ENCODE measurements at places on chromosomes 11 and 22.

DNA sequence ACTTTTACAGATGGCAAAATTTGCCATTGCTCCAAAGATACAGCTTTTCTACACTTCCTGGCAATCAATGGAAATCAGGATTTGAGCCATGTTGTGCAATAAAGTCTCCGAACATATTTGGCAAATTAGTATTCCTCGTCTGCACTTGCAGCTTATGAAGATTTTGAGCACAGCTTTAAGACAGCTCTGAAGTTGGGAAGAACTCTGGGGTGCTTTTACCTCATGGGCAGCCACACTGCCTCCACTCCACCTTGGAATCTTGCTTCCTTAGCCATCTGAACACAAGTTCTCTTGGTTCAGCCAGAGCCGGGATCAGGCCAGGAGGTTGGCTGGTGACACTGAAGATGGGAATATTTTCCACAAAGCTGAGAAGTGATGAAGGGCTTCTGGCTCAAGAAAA is 191.2 kb downstream of the CWF19L2 start:
- DNase-seq = no peak

GRCh38 chr11:59678118-59678812 is 9.4 kb upstream of the PATL1 start:
- no peak for DNase-seq

DNA sequence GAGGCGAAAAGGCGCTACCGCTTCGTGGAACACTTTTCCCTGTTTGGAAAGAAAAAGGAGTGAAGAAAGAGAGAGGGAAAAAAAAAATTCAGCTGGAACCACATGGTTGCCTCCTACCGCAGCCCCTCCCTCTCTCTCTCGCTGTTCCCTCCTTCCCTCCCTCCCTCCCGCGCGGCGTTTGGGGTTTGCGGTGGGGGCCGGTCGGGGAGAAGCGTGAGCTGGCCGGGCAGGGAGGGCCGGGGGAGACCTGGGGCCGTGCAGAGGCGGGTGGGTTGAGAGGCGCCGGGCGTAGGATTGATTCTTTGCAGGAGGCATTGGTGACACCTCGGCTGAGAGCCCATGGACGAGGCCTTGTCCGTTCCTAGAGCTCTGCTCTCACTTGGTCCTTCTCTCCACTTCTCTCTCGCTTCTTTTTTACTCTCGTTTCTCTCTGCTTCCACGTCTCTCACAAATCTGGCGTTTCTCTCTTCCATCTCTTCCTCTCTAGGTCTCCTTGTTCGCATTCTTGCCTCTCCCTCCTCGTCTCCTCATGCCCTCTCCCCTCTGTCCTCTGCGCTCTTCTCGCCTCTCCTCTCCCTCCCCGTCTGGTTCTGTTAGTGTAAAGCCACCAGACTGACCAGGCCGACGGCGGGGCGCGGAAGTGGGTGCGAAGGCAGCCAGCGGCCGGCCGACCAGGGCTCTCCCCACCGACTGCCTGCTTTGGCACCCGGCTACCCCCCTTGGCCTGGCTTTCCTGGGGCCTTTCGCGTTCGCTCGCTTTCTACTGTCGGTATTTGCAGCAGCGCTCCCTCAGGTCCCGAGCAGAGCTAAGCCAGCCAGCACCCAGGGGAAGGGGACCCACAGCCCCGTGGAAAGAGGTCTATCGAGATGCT is at the start of gene CLMP:
Gene CLMP (minus strand): TSS at position 61 of the 872 bp plus-strand sequence. CDS start 308 bp downstream, outside the sequence.
- DNase-seq = no peak

- no peak for DNase-seq
These were observed at the start of gene AP5B1 for GRCh38 chr11:65780770-65781151. Gene AP5B1 (minus strand): TSS chr11:65780976. CDS start chr11:65780591, 385 bp downstream.

GRCh38 chr11:124301548-124301947 is 12.2 kb downstream of the OR8D1 start:
- DNase-seq = no peak

DNA sequence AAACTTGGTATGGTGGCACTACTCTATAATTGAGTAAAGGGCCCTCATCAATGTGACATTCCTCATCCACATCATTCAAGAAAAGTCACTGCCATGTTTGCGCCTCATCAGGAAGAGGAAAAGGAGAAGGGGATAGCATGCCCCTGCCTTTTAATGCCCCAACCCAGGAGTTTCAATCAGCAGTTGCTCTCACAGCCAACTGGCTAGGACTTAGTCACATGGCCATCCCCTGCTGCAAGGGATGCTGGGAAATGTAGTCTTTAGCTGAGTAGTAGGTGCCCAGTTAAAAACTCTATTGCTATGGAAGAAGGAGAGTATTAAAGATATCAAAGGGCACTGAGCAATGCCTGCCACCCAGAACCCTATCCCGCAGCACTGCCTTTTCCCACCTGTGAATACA is 10.9 kb upstream of the CCND1 start:
- DNase-seq = no peak

GRCh38 chr11:109914038-109914437 is 179.2 kb upstream of the ZC3H12C start:
- DNase-seq = no peak

DNA sequence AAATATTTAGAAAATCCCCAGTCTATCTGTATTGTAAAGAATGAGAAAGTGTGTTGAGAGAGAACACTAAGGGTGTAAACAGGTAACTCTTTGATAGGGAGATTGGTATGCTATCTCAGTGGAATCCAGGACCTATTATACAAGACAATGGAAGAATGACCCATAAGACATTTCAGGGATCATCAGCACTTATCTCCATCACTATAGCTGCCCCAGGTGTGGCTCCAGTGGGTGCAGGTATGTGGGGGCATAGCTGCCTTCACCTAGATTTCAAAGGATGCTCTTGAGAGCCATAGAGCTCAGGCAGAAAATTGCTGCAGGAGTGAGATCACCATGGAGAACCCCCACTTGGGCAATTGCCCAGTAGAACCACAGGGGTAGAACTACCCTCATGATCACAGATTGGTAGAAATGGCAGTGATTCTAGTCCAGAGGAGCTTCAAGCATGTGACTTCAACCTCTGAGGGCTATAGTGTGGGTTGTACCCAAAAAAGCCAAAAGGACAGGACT is 252.3 kb upstream of the TBCEL start:
- no peak for DNase-seq

DNA sequence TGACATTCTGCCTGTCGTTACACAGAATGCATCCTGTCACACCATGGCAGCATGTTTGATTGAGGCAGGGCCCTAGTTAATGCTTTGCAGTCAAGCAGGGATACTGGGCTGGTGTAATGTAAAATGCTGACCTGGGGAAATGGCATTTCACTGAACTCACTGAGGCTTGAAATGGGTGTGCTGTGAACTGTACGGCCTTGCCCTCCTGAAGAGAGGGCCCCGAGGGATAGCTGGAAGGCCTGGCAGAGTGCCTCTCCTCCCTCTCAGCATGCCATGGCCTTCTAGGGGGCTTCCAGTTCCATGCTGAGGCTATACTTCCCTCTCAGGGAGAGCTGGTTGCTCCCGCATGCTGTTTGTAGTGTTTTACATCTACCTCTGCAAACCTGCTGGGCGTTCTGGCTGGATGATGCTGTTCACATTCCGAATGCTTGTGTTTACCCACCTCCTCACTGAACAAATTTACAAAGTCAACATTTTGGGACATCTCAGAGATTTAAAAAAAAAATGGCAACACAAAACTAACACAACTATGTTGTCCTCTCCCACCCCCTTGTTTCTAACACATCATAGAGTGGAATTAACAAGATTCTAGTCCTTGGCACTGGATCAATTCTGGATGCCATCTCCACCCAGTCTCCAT is 416.7 kb upstream of the CADM1 start:
- no peak for DNase-seq

DNA sequence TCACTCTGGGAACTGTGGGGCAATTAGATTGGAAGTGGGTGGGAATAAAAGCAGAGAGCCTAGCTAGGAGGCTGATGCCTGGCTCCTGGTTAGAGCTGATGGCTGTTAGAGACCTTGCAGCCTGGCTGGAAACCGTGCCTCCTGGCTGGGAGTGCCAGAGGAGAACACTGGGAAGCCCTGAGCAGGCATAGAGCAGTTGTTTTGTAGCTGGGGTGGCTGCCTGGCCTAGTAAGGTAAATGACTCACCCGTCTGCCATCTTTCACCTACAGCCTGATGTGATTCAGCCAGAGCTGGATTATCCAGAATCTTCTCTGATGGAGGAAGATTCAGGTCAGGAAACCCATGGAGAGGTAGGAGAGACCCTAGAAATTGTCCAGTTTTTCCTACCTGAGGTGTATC is 6.1 kb downstream of the UQCR10 start:
- DNase-seq = no peak

GRCh38 chr11:102252339-102252891 is 64.9 kb upstream of the BIRC3 start:
- DNase-seq = no peak

DNA sequence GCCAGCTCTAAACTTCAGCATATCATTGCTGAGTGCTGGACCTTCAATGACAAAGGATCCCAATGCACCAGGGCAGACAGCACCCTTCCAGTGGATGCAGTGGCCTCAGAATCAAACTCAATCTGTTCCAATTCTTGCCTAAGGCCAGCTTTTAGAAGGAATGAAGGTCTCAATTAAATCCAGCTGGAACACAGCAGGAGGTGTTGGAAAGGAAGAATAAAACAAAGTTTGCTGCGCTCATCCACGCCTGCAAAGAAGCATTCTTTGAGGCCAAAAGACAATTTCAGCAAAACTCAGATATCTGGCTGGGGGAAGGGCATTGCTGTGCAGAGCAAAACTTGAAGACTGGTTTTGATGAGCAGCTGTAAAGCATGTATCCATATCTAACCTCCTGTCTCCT is 120.7 kb downstream of the CCDC81 start:
- DNase-seq = peak; percentile 57

DNA sequence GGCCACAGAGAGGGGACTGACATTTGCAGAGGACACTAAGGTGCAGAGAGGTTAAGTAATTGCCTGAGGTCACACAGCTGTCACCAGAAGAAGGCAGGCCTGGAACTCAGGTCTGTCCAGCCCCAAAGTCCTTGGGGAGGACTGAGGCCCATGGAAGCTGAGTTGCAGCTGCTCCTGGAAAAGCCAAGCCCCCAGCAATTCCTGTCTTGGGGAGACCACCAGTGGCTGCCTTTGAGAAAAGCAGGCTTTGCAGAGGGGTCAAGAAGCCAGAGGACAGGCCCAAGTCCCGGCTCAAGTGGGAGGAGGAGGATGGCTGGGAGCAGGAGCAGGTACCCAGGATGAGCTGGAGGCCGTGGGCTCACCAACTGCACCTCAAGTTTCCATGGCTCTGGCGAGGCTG is 3.4 kb downstream of the NFAM1 start:
- DNase-seq = no peak

- no peak for DNase-seq
These were observed 35.4 kb downstream of the PISD start for GRCh38 chr22:31626427-31627150.

DNA sequence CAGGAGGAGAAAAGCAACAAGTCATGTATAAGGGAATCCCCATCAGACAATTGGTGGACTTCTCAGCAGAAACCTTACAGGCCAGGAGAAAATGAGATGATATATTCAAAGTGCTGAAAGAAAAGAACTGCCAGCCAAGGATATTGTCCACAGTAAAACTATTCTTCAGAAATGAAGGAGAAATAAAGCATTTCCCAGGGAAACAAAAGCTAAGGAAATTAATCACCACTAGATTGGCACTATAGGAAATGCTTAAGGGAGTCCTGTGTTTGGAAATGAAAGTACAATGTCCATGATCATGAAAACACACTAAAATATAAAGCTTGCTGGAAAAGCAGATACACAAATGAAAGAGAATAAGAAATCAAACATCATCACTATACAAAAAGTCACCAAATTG is 282.0 kb downstream of the BLID start:
- no peak for DNase-seq

GRCh38 chr11:123671534-123671933 is 17.1 kb upstream of the SCN3B start:
- DNase-seq = no peak

- peak; percentile 100 for DNase-seq
These were observed 55.3 kb upstream of the CD44 start for GRCh38 chr11:35083431-35084238.

DNA sequence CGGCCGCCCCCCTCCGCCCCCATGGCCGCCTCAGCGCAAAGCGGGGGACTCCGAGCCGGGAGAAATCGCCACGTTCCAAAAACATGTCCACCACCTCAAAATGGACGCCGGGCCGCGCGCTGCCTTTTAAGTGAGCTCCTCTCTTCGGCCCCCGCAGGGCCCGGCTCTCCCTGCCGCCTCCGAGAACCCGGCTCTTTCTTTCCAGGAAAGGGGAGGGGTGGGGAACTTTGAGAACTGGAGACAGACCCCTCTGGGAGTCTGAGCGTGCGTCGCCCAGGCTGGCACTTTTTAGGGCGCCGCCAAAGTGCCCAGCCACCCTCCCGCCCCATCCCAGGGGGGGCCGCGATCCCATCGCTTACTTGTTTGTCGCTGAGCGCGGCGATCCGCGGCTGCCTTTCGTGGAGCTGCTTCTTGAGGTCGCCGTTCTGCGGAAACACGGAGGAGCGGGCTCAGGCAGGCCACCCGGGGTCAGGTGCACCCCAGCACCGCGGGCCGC is 1.6 kb downstream of the PHF21B start:
- DNase-seq = no peak

- DNase-seq = peak; percentile 96
These were observed 95.8 kb downstream of the SWAP70 start for GRCh38 chr11:9759519-9760192.

- DNase-seq = no peak
These were observed 71.2 kb downstream of the CLPB start for GRCh38 chr11:72363112-72363511.

GRCh38 chr11:91305402-91305801 is 919.2 kb upstream of the FAT3 start:
- no peak for DNase-seq

- DNase-seq = no peak
These were observed 35.2 kb downstream of the OR2AG2 start for GRCh38 chr11:6736495-6737121.

- no peak for DNase-seq
These were observed 728.9 kb downstream of the OPCML start for GRCh38 chr11:132803436-132803835.

GRCh38 chr11:120518356-120518755 is 6.8 kb downstream of the GRIK4 start:
- no peak for DNase-seq

DNA sequence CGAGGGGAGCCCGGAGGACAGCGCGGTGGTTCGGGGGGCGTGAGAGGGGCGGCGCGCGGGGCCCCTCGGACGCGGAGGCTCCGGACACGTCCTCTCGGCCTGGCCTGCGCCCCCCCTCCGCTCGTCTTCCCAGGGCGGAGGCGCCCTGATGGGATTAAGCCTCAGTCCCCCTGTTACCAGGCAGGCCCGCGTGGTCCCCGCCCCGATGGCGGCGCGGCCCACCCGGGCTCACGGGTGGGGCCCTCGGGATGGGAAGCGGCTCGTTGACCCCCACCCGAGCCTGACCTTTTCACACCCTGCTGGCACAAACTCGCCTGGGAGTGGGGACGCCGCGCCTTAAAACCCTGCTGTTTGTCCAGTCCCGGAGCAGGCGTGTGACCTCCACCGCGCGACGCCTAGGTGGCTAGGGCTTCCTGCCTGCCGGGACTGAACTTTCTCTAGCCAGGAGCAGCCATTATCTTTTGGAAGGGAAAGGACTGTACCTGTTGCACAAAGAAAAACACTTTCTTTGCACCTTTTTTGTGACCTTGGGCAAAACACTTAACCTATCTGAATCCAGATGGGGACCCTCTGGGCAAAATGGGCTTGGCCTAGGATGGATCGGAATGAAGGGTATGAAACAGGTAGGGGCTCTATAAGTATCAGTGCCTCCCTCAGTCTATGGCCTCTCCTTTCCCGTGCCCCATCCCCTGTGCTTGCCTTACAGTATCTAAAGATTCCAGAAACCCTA is 1.0 kb downstream of the KIAA1671 start:
- DNase-seq = no peak

GRCh38 chr11:112453601-112454577 is 193.2 kb upstream of the PLET1 start:
- DNase-seq = no peak
